ENCODE measurements at places on chromosomes 6 and 20. TPM values are rescaled to one million over a fixed set of nuclear protein-coding genes. Genes with fewer than 3 reads are reported as not detected.

TEAD3 gene
- 107 TPM for total RNA-seq

LY6G6F gene
- total RNA-seq: not detected

DNA sequence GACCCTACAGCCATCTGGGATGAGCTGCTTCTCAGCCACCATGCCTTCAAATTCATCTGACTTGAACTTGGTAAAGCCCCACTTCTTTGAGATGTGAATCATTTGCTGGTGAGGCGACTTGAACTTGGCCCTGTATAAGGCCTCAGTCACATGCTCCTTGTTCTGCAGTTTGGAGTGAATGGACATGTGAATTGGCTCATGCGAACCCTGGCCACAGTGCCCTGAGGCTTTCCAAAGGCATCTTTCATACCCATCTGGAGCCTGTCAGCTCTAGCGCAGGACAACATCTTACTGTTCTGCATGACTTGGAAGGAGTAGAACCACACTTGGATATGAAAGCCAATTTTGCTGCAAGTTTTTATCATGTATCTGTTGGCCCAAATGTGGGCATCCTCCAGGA lies 244.0 kb upstream of the FAM83B start:
- no peak for DNase-seq
- H3K27ac ChIP-seq: no peak overlapping the region
- no peaks in the 10 kb centered on the region for H3K36me3 ChIP-seq

GRCh38 chr6:317060-317447 lies 24.8 kb downstream of the DUSP22 start:
- no peaks in the 10 kb centered on the region for H3K27me3 ChIP-seq
- DNase-seq: no peak
- no peak overlapping the region for H3K27ac ChIP-seq
- H3K4me1 ChIP-seq: no peaks in the 10 kb centered on the region

DNA sequence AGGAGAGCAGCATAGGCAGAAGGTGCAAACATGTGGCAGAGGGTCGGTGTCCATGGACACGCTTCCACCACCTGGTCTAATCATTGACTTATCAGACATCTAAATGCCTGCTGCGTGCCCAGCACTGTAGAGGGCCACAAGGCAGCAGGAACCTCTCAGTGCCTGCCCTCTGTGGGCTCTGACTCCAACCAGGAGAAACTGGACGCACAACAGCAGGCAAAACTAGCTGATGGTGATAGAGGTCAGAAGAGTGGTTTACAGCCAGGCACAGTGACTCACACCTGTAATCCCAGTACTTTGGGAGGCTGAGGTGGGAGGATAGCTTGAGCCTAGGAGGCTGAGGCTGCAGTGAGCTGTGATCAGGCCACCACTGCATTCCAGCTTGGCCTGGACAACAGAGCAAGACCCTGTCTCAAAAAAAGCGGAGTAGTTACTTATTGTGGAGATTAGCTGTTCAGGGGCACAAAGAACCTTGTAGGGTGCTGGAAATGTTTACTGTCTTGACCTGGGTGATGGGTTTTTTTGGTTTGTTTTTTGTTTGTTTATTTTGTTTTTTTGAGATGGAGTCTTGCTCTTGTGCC lies 46.5 kb downstream of the PPARD start:
- no peak for DNase-seq
- H3K4me3 ChIP-seq: no peak overlapping the region
- no peaks in the 10 kb centered on the region for H3K36me3 ChIP-seq
- H3K27me3 ChIP-seq: no peaks in the 10 kb centered on the region
- H3K27ac ChIP-seq: no peak overlapping the region

DNA sequence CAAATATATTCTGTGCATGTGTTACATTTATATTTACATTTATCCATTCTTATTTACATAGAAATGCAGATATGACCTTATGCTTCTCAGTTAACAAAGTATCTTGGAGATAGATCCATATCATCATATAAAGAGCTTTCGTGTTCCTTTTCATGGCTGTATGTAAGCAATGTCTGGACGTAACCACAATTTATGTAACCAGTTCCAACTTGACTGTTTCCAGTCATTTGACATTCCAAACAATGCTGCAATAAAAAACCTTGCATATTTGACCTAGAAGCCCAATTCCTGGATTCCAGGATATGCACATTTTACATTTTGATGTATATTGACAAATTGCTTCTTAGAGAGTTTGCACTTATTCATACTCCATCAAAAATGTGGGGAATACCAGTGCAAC lies 113.7 kb upstream of the F13A1 start:
- no peak overlapping the region for H3K4me3 ChIP-seq
- H3K27ac ChIP-seq: no peak overlapping the region
- H3K4me1 ChIP-seq: no peaks in the 10 kb centered on the region
- no peaks in the 10 kb centered on the region for H3K27me3 ChIP-seq
- DNase-seq: no peak
- no peaks in the 10 kb centered on the region for H3K36me3 ChIP-seq

DNA sequence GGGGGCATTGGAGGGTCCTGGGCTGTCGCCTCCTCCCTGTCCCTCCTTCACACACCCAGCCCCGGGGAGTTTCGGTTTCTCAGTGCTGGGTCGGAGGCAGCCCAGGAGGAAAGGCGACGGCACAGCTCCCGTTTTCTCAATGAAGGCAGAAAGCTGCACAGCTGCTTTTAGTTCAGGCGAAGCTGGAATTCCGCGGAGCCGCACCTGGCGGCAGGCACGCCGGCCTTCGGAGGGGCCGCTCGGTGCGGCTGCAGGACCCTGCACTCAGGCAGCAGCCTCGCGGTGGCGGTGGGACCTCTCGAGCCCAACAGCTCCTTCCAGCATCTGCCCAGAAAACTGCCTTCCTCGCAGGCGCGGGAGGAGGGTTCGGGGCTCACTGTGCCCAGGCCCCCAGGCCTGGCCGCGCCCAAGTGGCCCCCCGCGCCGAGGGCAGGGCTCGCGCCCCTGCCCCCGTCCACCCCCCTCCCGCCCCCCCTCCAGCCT lies 4.6 kb downstream of the FOXQ1 start:
- no peak overlapping the region for H3K27ac ChIP-seq
- no peak for DNase-seq
- H3K27me3 ChIP-seq: no peaks in the 10 kb centered on the region
- peak overlapping the region; percentile 20 for H3K4me3 ChIP-seq

GRCh38 chr6:45265246-45265645 lies 62.9 kb upstream of the RUNX2 start:
- H3K27ac ChIP-seq: no peak overlapping the region
- H3K4me3 ChIP-seq: no peak overlapping the region
- no peaks in the 10 kb centered on the region for H3K36me3 ChIP-seq
- H3K27me3 ChIP-seq: no peaks in the 10 kb centered on the region
- DNase-seq: no peak
- no peaks in the 10 kb centered on the region for H3K4me1 ChIP-seq
